ENCODE measurements at places on chromosomes 12 and 14.

GRCh38 chr12:125968413-125968812, 903.2 kb downstream of the AACS start:
- DNase-seq: no peak

DNA sequence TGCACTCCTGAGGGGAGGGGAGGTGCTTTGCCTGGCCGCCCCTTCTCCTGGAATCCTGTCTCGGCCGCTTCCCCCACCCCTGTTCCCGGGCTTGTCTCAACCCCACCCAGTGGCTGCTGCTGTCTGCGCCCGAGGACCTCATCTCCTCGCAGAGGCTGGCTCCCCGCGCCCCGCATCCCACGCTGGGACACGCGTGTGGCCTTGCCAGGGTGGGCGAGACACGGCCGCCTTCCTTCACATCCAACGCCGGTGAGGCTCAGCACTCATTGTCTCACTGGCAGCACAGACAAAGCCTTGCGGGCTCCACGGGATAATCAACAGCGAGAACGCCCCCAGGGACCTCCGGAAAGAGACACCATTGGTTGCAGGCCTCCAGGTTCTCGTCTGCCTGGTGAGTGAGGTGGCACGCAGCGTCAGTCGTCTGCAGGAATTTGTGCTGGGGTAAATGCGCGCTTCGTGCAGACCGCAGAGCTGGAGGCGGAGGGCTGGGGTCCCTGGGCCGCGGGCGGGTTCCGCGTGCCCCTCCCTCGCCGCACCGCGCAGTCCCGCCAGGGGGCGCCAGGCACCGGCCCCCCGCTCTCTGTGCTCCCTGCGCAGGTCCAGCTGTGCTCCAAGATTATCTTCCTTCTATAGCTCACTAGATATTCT, 26.8 kb downstream of the CCDC177 start:
- no peak for DNase-seq

- no peak for DNase-seq
Measured at GRCh38 chr12:116646901-116647300, 87.7 kb downstream of the MAP1LC3B2 start.

DNA sequence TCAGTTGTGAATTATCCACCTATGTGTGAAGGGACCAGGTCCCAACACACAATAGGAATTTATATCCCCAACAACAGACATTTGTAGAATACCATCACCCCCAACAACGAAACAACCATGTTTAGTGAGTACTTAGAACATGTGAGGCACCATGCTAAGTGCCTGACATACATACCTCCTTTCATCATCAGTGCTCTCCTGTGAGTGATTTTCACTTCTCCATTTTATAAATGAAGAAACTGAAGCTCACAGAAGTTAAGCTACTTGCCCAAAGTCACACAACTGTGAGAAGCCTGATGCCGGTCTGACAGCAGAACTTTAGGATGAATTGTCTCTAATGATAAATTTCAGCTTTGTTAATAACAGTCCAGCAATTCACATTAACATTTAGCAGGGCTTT, 35.4 kb downstream of the SPTB start:
- DNase-seq: no peak

DNA sequence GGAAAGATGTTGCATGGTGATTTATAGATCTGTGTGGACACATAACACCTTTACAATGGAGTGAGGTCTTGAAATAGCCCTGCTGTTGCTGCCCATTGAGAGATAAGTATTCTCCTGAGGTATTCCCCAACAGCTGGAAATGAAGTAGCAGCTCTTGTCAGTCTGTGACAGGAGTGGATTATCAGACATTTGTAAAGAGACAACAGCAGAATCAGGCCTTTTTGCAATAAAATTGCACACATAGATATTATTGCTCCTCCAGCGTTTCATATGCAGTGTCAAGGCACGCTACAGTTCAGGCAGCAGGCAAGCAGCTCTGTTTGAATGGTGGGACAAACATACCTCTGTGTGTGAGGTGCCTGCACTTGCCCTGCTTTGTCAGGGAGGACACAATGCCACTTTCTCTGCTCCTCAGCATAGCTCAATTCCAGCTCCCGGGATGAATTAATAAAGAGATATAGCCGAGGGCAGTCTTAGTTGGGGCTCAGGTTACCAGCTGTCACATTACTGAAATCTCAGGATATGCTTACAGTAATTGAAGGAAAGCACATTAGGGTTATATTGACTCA, 49.4 kb downstream of the BICD1 start:
- no peak for DNase-seq

- no peak for DNase-seq
Measured at GRCh38 chr14:47438650-47439140, 236.7 kb downstream of the MDGA2 start.

GRCh38 chr14:75591331-75591946, 13.0 kb downstream of the FLVCR2 start:
- DNase-seq: no peak

Measured in NCI-H748 treated with DMSO at 0.1 percent for 48 hours (cell line).